ENCODE measurements at places on chromosomes 4 and X.

DNA sequence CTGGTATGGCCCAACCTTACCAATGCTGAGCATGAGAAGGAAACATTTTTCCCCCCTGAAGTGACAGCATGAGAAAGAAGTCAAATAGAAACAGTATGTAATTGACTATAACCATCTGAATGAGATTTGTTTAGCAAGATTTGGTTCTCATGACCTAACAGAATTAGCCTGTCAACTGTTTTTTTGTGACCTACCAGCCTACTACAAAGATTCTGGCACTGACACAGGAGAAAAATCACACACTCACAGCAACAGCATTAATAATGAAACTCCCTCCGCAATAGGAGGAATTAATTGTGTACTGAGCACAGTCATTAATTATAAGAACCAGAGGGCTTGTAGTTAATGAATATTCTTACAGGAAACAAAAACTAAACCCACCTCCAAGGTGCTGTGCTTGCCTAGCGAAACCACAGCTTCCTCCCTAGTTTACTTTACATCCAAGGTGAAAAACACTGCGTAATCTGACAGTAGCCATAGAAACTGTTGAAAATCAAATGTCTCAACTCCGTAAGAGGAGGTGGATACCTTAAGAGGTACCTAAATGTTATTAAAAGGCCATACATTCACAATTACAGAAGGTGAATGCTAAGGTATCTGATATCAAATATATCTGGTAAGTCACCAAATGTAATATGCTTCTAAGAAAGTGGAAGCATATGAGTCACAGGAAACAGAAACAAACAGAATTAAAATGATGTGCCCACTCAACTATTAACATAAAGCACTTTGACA lies 34.9 kb downstream of the MMRN1 start:
- DNase-seq = no peak

DNA sequence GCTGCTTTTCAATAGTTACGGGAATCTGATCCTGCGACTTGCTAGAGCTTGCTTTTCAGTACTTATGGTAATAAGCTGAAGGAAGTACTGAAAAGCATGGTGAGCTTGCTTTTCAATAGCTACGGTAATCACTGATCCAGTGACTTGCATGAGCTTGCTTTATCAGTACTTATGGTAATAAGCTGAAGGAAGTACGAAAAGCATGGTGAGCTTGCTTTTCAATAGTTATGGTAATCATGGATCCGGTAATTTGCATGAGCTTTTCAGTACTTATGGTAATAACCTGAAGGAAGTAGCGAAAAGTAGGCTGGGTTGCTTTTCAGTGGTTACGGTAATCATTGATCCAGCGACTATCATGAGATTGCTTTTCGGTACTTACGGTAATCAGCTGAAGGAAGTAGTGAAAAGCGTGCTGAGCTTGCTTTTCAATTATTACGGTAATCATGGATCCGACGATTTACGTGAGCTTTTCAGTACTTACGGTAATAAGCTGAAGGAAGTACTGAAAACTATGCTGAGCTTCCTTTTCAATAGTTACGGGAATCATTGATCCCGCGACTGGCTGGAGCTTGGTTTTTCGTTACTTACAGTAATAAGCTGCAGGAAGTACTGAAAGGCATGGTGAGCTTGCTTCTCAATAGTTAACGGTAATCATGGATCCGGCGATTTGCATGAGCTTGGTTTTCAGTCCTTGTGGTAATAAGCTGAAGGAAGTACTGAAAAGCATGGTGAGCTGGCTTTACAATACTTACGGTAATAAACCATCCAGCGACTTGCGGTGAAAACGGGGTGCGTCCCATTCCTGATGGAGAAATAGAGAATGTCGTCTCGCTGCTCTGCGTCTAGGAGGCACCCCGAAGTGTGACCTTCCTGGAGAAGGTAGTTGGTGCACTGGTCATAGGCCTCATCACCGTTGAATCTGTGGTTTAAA lies 6.5 kb downstream of the CRLF2 start:
- no peak for DNase-seq

GRCh38 chrX:129655547-129656249 lies 942 bp upstream of the APLN start:
- DNase-seq = no peak

DNA sequence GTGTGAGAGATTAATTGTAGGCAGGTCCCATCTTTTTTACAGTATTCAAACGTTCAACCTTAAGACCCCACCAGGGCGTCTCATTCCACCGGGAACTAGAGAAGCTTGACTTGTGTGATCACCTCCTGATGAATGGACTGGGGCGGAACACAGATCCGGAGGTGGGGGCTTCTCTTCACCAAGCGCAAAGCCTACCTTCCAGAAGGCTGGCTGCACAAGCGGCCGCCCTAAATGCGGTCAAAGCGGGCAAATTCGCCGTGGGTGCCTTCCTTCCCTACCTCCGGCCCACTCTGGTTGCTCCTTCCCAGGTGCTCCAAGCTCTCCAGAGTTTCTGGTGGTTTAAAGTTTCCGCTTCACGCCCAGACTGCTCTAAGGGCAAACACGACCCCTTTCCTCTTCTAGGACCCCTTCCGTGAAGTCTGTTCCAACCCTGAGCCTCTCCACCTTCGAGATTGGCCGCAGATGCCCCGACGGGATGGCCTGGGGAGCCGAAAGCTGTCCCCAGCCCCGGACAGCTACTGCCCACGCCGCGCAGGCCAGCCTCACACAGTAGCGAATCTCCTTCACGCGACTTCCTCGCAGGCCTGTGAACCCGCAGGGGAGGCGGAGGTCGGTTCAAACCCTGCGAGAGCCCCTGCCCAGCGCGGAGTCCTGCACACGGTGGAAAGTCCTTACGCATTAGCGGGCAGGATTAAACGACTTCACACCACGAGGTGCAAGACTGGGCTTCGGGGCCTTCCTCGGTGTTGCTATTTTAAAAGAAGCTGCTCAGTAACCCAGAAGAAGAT lies 1.6 kb upstream of the WWC2 start:
- no peak for DNase-seq

GRCh38 chr4:83962492-83962891 lies 426.6 kb downstream of the GPAT3 start:
- DNase-seq = no peak

- no peak for DNase-seq
These were observed 117.7 kb downstream of the RELL1 start for GRCh38 chr4:37568489-37568888.

DNA sequence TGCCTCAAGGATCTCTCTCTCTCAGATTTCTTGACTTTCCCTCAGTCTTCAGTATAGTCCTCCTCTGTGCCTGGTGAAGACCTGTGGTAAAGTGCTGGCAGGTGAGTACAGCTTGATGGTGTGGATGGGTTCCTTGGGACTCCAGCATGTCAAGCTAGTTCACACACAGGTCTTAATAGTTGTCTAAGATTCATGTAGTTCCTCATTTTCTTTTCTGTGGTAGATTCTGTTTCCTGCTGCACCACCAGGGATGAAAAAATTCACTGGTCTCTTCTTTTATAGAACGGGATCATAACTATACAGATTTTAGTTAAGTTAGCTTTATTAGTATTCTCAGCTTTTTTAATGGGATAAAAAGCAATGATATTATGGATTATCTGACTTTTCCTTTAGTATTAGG lies 32.5 kb upstream of the PAQR3 start:
- no peak for DNase-seq

GRCh38 chrX:74924449-74925224 lies 615 bp downstream of the NEXMIF start:
- peak; percentile 45 for DNase-seq

DNA sequence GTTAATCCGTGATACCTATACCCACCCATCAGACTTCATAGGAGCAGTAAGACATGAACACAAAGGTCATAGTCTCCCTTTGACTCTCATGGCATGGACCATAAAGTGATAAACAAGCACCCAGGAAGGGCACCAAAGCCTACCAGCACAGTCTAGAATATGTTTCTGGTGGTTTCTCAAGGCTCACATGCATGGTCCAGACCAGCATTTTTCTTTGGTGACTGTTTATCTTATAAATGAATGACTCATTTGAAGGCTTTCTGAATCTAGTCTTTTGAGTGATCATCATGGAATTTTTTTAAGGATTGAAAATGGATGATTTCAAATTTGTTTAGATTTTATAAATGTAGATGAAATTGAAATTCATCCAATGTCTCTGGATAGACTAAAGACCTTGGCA lies 32.0 kb upstream of the AMELX start:
- no peak for DNase-seq

GRCh38 chrX:145003443-145003842 lies 243.9 kb upstream of the SPANXN1 start:
- no peak for DNase-seq

- DNase-seq = no peak
These were observed 127.8 kb upstream of the TBL1X start for GRCh38 chrX:9337046-9337445.

DNA sequence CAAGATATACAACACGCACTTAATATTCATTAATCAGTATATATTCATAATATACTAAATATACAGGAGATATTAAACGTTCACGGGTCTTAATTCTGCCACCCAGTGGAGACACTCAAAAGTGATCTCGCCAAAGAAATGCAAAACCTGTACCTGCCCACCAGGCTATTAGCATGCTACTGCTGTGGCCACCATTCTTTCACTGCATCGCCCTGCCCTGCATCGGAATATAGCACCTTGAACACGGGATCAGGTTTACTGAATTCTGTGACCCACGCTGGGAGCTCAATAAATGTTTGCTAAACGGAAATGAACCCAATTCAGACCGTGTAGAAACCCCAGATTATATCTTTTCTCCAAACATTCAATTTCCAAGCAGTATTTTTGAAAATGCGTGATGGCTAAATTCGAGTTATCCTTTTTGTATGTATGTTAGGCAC lies 840 bp upstream of the CLCN3 start:
- no peak for DNase-seq

- no peak for DNase-seq
These were observed 136.4 kb upstream of the FGF13 start for GRCh38 chrX:138847930-138848329.

DNA sequence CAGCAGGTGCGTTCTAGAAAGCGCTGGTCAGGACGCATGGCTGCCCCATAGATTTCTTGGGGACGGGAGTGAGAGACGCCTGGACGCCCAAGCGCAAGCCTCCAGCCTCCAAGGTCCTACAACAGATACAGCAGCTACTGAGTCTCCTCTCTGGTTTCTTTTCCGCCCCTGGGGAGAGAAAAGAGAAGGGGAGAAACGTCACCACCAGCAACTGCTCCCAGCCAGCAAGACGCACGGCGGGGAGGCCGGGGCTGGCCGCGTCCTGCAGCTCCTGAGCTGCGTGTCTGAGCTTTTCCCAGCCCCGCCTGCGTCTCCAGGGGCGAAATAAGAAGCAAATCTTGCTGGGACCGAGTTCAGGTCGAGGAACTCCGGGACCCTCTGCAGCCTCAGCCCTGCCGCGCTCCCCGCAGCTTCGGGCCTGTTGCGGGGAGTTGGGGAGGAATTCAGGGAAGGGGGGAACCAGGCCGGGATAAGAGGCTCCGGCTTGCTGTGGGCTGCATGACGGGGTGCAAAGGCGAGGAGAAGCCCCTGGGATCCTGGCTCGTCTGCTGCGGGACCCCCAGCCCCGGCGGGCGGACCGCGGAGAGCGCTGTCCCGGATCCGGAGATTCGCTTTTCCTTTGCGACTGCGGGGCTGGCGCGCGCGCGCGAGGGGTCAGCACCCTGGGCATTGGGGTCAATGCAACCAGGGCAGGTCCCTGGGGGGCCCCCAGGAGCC lies 6.8 kb upstream of the SHOX start:
- no peak for DNase-seq

- no peak for DNase-seq
These were observed 65.4 kb downstream of the NKX6-1 start for GRCh38 chr4:84433633-84434222.

GRCh38 chr4:86233681-86234080 lies 126.2 kb downstream of the MAPK10 start:
- DNase-seq = no peak

DNA sequence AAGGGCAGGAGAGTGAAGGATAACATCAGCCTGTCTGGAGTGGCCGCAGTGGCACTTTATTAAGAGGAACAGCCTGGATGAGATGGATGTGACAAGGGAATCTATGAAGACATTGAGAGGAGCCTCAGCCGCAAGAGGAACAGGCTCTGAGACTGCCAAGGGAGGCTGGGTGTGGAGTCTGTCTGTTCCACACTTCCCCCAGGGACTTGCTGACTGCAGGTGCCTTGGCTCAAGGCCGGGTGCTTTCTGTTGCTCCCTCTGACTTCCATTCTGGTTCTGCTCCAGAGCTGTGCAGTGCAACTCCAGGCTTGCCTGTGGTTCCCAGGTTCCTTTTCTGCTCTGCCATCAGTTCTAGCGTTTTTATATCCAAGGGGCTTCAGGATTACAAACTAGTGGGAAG lies 54.6 kb downstream of the FRMPD3 start:
- no peak for DNase-seq

- no peak for DNase-seq
These were observed 83.1 kb downstream of the MID1 start for GRCh38 chrX:10537308-10537707.

GRCh38 chr4:109803924-109804571 lies 2.2 kb upstream of the CFI start:
- no peak for DNase-seq

DNA sequence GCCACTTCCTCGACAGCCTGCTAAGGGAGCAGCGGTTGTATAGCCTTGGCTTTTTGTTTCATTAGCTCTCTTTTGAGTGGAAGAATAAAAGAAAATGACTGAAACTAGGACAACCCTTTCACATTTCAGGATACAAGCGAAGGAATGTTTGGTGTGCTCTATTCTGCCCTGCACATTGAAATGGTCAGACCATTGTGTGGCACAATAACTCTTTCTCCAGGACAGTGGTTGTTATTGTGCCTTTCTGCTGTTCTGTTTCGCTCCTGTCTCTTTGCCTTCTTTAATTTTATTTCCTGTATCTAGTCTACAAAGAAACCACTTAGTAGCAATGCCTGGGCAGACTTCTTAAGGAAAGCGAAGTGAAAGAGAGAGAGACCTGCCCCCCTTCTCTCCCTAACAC lies 473.7 kb downstream of the GBA3 start:
- no peak for DNase-seq

DNA sequence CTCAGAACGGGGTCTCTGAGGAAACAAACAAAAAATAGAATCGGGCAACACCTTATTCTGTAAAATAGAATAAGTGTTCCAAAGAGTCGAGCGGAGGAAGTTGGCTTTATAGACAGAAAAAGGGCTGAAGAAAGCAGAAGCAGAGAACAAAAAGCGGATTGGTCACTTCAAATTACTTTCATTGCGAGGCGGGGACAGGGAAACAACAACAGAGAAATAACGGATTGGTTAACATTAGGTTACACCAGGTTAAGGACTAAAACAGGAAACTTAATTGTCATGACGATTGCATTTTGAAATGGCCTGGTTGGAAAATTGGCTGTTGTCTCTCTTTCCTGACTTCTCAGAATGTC lies 433 bp upstream of the COQ2 start:
- peak; percentile 5 for DNase-seq

DNA sequence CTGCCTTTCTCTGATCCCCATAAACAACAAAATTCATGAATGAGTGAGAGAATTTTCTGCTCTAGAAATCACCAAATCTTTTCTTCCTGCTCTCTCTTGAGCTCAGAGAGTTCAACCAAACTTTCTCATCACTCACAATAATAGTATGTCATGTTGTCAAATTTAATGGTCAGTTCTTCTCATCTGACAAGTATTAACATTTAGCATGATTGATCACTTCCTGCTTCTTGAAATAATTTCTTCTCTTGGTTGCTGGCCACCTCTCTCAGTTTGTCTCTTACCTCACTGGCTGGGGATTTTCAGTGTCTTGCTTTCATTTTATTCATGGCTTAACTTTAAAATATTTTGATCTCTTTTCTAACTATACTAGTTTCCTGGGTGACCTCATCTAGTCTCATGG lies 25.5 kb upstream of the FGF5 start:
- DNase-seq = no peak

GRCh38 chrX:103211012-103211715 lies 3.7 kb upstream of the BEX4 start:
- DNase-seq = no peak

- DNase-seq = no peak
These were observed at the start of gene USP51 for GRCh38 chrX:55489314-55490009. TSS of gene USP51 (minus strand) at chrX:55489848. CDS start at chrX:55488939, 909 bp downstream.

Measured in NCI-H774 (cell line).